ENCODE measurements at places on chromosomes 16 and 17.

DNA sequence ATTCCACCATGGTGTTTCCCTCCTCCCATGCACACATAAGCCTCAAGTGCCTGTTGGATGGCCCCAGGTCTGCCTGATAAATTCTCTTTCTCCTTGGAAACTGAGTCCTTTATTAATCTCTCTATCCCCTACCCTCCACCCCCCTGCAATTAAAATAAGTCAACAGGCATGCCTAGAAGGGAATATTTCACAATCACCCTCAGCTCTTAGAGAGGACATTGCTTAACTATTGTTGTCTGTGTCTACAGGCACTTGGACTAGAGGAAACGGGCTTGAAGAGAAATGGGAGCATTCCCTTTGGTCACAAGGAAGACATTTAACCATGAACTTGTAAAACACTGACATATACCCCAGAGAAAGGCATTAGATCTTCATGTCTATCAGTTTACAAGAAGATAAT, 39.5 kb downstream of the RCVRN start:
- no peak for DNase-seq

- no peak for DNase-seq
Observed at GRCh38 chr17:13727441-13728171, 125.9 kb upstream of the HS3ST3A1 start.

- DNase-seq, result no peak
Observed at GRCh38 chr17:7252176-7253043, at the start of gene ELP5. TSS of gene ELP5 (plus strand) at chr17:7252215. CDS start at chr17:7252551, 336 bp downstream.

GRCh38 chr16:28984619-28985135, at the start of gene LAT:
TSS of gene LAT (plus strand) at chr16:28985052. CDS start at chr16:28985418, 366 bp downstream.
- DNase-seq, result no peak

GRCh38 chr17:81402981-81403467, 7.8 kb downstream of the BAHCC1 start:
- DNase-seq, result no peak

DNA sequence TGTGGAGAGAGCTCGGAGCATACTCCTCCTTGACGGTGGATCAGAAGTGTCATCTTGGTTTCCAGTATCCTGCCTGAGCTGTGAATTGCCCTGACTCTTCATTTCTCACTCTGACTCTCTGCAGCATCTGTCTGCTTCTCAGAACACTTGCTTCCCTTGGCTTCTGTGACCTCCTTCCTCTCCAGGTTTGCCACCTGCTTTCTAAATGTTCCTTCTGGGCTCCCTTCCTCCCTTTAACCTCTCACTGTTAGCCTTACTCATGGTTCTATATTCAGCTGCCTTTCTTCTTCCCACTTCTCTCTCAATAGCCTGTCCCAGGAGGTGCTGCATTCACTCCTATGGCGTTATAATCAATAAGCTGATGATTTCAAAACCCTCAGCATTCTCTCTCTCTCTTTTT, 11.2 kb upstream of the PRKAR1A start:
- no peak for DNase-seq

DNA sequence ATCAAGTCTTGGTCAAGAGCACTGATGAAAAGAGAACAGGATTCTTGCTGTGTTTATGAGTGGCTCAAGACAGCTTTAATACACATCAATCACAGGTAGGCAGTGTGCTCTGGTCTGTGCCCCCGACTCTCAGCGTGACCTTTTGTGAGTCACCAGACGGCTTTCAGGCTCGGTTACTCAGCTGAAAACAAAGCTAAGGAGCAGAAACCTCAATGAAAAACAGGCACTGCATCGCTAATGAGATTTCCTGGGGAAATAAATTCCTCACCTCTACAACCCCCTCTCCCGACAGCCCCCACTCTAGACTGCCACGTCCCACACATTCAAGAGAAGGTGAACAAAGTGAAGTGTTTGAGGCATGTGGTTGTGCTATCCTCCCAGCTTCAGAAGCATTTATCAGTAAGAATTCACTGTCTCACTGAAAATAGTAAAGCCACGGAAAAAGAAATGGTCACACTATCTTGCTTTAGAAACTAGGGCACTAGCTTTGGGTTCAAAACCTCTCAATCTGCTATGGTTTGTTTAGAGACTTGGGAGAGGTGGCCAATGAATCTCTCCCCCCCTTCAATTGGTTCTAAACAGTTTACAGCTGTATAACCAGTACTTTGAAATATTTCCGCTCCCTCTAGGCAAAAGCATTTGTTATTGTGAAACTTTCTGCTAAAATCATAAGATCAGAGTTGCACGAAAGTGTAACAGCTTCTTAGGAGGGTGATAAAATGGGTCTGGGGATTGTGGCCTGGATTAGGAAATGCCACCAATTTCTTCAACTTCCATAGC, 199.5 kb upstream of the PMFBP1 start:
- no peak for DNase-seq

- DNase-seq, result no peak
Observed at GRCh38 chr17:77307479-77308198, 166.9 kb downstream of the SEC14L1 start.

- DNase-seq, result no peak
Observed at GRCh38 chr17:48330887-48331286, 99.1 kb downstream of the SKAP1 start.

GRCh38 chr17:9024497-9024896, 3.2 kb downstream of the NTN1 start:
- DNase-seq, result no peak
